ENCODE measurements at places on chromosomes 2 and 18.

- no peak for DNase-seq
These were observed 93.7 kb upstream of the WDR75 start for GRCh38 chr2:189347540-189347939.

GRCh38 chr2:205637320-205637602 is 45.0 kb upstream of the NRP2 start:
- no peak for DNase-seq

GRCh38 chr2:140975237-140975636 is 1155.6 kb downstream of the LRP1B start:
- DNase-seq, result no peak

- no peak for DNase-seq
These were observed 109.1 kb downstream of the PLEKHA3 start for GRCh38 chr2:178589335-178589734.

DNA sequence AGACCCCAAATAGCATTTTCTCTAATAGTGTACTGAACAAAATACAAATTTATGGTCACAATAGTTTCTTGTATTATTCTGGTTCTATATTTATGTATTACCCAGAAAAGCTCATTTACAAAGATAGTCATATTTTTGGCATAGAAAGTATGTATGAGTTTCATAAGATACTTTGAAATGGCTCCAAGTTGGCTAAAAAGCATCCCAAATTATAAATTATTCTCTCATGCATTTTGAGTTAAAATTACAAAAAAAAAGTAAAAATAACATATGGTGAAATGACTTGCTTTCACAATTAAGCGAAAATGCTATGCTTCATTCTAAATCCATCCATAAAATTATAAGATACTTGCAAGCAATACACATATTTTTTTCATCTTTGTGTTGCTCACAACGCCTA is 530.7 kb downstream of the ZNF804A start:
- no peak for DNase-seq

GRCh38 chr2:9618410-9618809 is 12.4 kb downstream of the YWHAQ start:
- no peak for DNase-seq

- DNase-seq, result no peak
These were observed 48.1 kb upstream of the DYNC2LI1 start for GRCh38 chr2:43725711-43726246.

DNA sequence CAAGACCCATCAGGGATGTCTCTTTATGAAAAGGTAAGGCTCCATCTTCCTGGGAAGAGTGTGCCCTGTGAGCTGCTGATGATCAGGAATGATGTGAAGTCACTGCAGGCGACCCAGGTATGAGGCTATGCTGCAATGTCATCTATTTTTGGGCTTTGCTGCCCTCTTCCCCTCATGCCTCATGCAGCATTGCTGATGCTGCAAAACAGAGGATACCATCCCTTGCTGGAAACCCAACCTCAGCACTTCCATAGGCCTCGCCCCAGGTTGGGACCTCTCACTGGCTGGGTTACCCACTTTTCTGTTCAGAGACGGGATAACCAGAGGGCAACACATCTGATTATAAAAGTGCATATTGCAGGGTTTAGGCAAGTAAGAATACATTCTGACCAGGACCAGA is 255.8 kb downstream of the L3MBTL4 start:
- DNase-seq, result no peak

- DNase-seq, result no peak
These were observed 383.3 kb downstream of the RBM43 start for GRCh38 chr2:150878356-150878755.

GRCh38 chr2:10546975-10547391 is 98.9 kb upstream of the ODC1 start:
- DNase-seq, result no peak

- no peak for DNase-seq
These were observed 84.2 kb downstream of the ZNF516 start for GRCh38 chr18:76410660-76411417.
